Stomach (tissue), 19 donors: ENCODE measurements at places on chromosomes 11 and 22.

- peak; percentile 43 for DNase-seq
- H3K4me3 ChIP-seq, result peak overlapping the region; percentile 39
- H3K27me3 ChIP-seq, result peaks cover 32% of the 10 kb centered on the region
- peaks cover 7% of the 10 kb centered on the region for H3K36me3 ChIP-seq
- peak overlapping the region; percentile 64 for H3K27ac ChIP-seq
- H3K4me1 ChIP-seq, result no peaks in the 10 kb centered on the region
Measured at GRCh38 chr22:44181033-44181911, 547 bp downstream of the PARVG start.

DNA sequence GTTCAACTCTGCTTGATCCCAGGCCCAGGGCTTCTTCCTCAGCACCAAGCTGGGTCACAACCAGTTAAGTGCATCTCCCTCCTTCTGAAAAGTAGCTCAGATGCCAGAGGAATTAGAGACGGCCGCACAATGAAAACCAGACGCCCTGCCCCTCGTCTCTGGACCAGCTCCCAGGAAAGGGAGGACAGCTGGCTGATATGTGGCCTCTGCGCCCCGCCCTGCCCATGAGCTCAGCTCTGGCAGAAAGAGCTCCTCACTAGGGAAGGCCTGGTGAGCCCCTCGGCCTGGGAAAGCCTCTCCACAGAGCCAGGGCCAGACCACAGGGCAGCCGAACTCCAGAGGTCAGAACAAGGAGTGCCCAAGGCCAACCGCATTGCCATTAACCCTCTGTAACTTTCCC is 18.1 kb upstream of the SCGB1A1 start:
- H3K4me1 ChIP-seq, result peaks cover 48% of the 10 kb centered on the region
- peak; percentile 95 for DNase-seq
- no peaks in the 10 kb centered on the region for H3K36me3 ChIP-seq
- peak overlapping the region; percentile 88 for H3K27ac ChIP-seq
- no peak overlapping the region for H3K4me3 ChIP-seq
- H3K27me3 ChIP-seq, result no peaks in the 10 kb centered on the region

DNA sequence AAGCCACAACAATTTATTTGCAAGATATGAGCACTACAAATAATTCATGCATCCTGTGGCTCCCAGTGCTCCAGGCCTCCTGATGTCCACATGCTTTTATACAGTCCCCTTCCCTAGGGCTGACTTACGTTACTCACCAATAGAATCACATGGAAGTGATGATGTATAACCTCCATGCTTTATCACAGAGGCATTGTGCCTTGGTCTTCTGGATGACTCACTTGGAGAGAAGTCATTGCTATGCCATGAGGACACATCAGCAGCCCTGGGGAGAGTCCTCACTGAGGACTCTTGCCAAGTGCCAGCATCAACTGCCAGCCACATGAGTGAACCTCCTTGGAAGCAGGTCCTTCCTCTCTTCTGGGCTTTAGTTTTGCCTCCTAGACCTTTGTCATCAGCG is 22.0 kb upstream of the IGSF9B start:
- H3K4me1 ChIP-seq, result no peaks in the 10 kb centered on the region
- H3K27ac ChIP-seq, result no peak overlapping the region
- no peaks in the 10 kb centered on the region for H3K36me3 ChIP-seq
- H3K4me3 ChIP-seq, result no peak overlapping the region
- H3K27me3 ChIP-seq, result no peaks in the 10 kb centered on the region

- H3K4me3 ChIP-seq, result no peak overlapping the region
- peaks cover 8% of the 10 kb centered on the region for H3K27me3 ChIP-seq
- no peaks in the 10 kb centered on the region for H3K4me1 ChIP-seq
- no peaks in the 10 kb centered on the region for H3K36me3 ChIP-seq
- no peak for DNase-seq
Measured at GRCh38 chr22:37069319-37069718, 17.8 kb downstream of the KCTD17 start.

GRCh38 chr11:128686745-128687177 is 7.1 kb upstream of the FLI1 start:
- H3K27me3 ChIP-seq, result peaks cover 7% of the 10 kb centered on the region
- peak overlapping the region; percentile 48 for H3K4me3 ChIP-seq
- H3K4me1 ChIP-seq, result peaks cover 34% of the 10 kb centered on the region
- no peak overlapping the region for H3K27ac ChIP-seq

- peaks cover 25% of the 10 kb centered on the region for H3K4me1 ChIP-seq
- no peak for DNase-seq
- H3K4me3 ChIP-seq, result no peak overlapping the region
- no peaks in the 10 kb centered on the region for H3K27me3 ChIP-seq
Measured at GRCh38 chr22:20578707-20579106, 71.3 kb downstream of the MED15 start.

- H3K4me3 ChIP-seq, result no peak overlapping the region
- no peaks in the 10 kb centered on the region for H3K27me3 ChIP-seq
- peak; percentile 56 for DNase-seq
- no peaks in the 10 kb centered on the region for H3K4me1 ChIP-seq
Measured at GRCh38 chr11:89477175-89477574, 14.0 kb downstream of the NOX4 start.

GRCh38 chr11:31652528-31652927 is 143.0 kb downstream of the ELP4 start:
- no peaks in the 10 kb centered on the region for H3K27me3 ChIP-seq
- peak overlapping the region; percentile 4 for H3K27ac ChIP-seq
- peaks cover 24% of the 10 kb centered on the region for H3K4me1 ChIP-seq
- DNase-seq, result no peak

- H3K4me1 ChIP-seq, result peaks cover 46% of the 10 kb centered on the region
- no peaks in the 10 kb centered on the region for H3K27me3 ChIP-seq
- DNase-seq, result peak; percentile 86
- H3K4me3 ChIP-seq, result no peak overlapping the region
- peaks cover 4% of the 10 kb centered on the region for H3K36me3 ChIP-seq
- H3K27ac ChIP-seq, result peak overlapping the region; percentile 79
Measured at GRCh38 chr11:2526808-2527381, 82.1 kb downstream of the KCNQ1 start.

DNA sequence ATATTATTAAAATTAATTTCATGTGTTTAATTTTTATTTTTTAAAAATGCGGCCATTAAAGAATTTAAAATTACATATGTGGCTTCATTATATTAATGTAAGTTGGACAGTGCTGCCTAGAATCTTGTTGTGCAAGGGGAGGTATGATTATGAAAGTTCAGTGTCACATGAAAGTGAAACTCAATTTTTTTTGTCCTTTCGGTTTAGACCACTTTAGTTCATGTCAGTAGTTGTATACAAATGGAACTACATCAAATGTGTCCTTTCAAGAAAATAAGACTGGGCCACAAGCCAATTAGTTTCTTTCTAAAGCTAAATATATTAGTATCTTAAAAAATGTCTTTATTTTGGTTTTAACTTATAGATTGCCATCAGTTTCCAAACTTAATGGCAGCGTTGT is 35.7 kb downstream of the TBCEL start:
- no peak for DNase-seq
- no peak overlapping the region for H3K4me3 ChIP-seq
- H3K36me3 ChIP-seq, result peaks cover 78% of the 10 kb centered on the region
- H3K4me1 ChIP-seq, result no peaks in the 10 kb centered on the region
- H3K27ac ChIP-seq, result no peak overlapping the region

DNA sequence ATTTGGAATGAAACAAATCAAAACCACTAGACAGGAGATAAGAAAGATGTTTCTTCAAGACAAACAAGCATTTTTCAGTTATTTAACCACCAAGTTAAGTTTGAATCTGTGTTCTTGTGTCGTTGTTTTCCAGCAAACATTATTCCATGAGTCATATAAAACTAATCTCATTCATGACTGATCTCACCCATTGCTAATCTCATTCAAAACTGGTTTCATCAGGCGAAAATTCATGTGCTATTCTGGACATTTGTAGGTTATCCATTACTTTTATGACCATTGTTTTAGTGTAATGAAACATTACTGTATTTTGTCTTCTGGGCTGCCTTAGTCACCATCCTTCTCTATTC is 221.8 kb downstream of the DDX10 start:
- no peak for DNase-seq
- no peaks in the 10 kb centered on the region for H3K36me3 ChIP-seq
- H3K4me3 ChIP-seq, result no peak overlapping the region

DNA sequence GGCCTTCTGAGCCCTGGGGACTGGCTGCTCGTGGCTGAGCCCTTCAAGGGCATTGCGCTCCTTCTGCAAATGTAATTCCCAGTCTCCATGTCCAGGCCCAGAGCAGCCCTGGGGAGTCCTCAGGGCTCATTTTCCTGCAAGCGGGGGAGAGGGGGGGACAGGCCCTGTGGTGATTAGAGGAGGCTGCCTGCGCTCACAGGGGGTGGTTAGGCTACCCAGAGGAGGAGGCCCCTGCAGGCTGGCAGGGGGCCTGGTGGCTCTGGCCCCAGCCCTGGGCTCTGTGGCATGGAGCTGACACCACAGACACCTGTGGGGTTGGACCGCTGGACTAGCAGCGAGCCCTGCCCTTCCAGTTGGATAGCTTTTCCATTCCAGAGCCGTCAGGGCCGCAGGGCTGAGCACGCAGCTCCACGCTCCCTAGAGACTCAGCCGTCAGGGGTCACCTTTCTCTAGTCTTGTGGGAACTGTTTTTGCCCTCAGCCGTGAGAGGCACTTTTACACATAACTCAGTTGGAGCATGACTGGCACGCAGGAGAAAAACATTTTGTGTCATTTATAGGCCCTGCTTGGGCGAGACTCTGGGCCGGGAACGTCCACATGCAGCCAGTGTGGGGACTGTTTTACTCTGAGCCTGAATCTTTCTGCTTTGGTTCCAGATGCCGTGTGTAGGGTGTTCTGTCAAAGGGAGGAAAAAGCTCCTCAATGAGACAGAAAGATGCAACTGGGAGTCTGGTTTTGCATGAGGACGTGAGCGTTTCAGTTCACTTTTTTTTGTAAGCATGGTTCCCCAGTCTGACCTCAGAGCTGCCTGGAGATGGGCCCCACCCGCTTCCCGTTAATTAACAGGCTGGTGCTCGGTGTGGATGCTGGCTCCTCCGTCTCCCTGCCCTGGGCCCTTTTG is 58.1 kb downstream of the LRP5 start:
- H3K4me3 ChIP-seq, result no peak overlapping the region
- H3K36me3 ChIP-seq, result peaks cover 31% of the 10 kb centered on the region
- no peaks in the 10 kb centered on the region for H3K27me3 ChIP-seq
- DNase-seq, result peak; percentile 63

DNA sequence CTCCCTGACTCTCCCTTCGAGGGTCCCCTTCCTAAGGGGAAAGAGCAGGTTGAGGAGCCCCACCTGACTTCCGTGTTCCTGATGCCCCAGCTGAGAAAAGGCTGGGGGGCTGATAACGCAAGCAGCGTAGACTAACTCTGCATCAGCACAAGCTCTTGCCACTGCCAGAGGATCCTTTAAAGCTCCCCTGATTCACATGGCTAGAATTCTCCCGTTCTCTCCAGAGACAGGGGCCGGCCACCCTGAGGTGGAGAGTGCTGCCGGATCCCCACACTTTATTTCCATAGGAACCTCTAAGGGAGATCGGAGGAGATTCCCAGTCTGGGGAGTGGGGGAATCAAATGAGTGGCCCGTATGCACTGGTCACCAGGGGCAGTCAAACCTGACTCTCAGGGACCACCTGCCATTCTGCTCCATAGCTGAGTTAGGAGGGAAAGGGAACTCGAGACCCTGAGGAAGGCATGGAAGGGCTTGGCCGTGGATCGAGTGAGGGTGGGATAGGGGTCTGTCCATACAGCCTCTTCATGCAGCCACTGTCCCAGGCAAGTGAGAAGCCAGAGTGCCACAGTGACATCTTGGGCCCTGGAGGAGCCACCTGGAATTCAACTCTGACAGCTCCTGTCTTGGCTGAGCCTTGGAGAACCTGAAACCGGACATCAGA is 1.4 kb upstream of the VSIG10L2 start:
- H3K4me1 ChIP-seq, result no peaks in the 10 kb centered on the region
- no peak for DNase-seq
- H3K4me3 ChIP-seq, result no peak overlapping the region
- H3K27ac ChIP-seq, result no peak overlapping the region
- H3K36me3 ChIP-seq, result no peaks in the 10 kb centered on the region
- H3K27me3 ChIP-seq, result no peaks in the 10 kb centered on the region

GRCh38 chr11:1830322-1831223 is 4.2 kb upstream of the SYT8 start:
- DNase-seq, result peak; percentile 95

- peaks cover 80% of the 10 kb centered on the region for H3K4me1 ChIP-seq
- DNase-seq, result peak; percentile 47
- H3K36me3 ChIP-seq, result no peaks in the 10 kb centered on the region
Measured at GRCh38 chr11:33696411-33696810, 4.2 kb downstream of the C11orf91 start.

GRCh38 chr11:117816846-117817367 is 7.6 kb downstream of the FXYD2 start:
- H3K36me3 ChIP-seq, result no peaks in the 10 kb centered on the region
- H3K4me1 ChIP-seq, result peaks cover 38% of the 10 kb centered on the region
- H3K27ac ChIP-seq, result no peak overlapping the region
- H3K27me3 ChIP-seq, result peaks cover 7% of the 10 kb centered on the region
- DNase-seq, result peak; percentile 40

GRCh38 chr11:134477486-134477885 is 65.4 kb upstream of the B3GAT1 start:
- H3K27me3 ChIP-seq, result peaks cover 55% of the 10 kb centered on the region
- no peak overlapping the region for H3K27ac ChIP-seq
- no peaks in the 10 kb centered on the region for H3K4me1 ChIP-seq
- H3K36me3 ChIP-seq, result peaks cover 14% of the 10 kb centered on the region
- DNase-seq, result no peak
- no peak overlapping the region for H3K4me3 ChIP-seq

- H3K4me3 ChIP-seq, result no peak overlapping the region
- H3K27me3 ChIP-seq, result peaks cover 14% of the 10 kb centered on the region
- no peaks in the 10 kb centered on the region for H3K4me1 ChIP-seq
- H3K27ac ChIP-seq, result no peak overlapping the region
- no peaks in the 10 kb centered on the region for H3K36me3 ChIP-seq
- no peak for DNase-seq
Measured at GRCh38 chr22:22674467-22674866, 30.1 kb downstream of the GGTLC2 start.
